Body of pancreas (tissue), 4 donors: ENCODE measurements at places on chromosomes 3 and 15. TPM values are rescaled to one million over a fixed set of nuclear protein-coding genes. Genes with fewer than 3 reads are reported as not detected.

The HES1 gene
- total RNA-seq = 28.5 TPM

- peak; percentile 86 for DNase-seq
Observed at GRCh38 chr15:92638291-92638708, 17.3 kb downstream of the FAM174B start.

DNA sequence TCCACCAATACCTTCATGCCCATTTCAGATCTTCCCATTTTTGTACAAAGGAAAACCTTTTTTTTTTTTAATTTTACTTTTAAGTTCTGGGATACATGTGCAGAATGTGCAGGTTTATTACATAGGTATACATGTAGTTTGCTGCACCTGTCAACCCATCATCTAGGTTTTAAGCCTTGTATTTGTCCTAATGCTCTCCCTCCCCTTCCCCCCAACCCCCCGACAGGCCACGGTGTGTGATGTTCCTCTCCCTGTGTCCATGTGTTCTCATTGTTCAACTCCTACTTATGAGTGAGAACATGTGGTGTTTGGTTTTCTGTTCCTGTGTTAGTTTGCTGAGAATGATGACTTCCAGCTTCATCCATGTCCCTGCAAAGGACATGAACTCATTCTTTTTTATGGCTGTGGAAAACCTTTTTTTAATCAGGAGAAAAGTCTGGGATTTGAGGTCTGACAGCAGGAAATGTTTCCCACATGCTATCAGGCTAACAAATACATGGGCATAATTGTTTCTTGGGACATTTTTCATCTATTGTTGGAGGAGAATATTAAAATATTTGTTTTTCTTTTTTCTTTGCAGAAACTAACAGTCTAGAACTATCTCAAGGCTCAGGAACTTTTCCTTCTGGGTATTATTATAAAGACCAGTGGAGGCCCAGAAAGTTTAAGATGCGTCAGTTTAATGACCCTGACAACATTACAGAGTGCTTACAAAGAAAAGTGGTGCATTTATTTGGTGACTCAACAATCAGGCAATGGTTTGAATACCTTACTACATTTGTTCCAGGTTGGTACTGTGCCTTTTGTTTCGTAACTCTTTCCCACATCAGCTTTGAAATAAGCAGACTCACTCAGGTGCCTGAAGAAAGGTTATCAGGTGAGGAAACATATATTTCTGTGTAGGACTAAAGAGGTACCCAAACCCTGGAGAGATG is 32.8 kb upstream of the NFKBIZ start:
- DNase-seq = no peak

The RBP2 gene
- total RNA-seq = not detected

- DNase-seq = no peak
Observed at GRCh38 chr3:51538115-51538458, 432 bp upstream of the RAD54L2 start.

The CORO2B gene
- total RNA-seq = 1.0 TPM
